ENCODE measurements at places on chromosomes 16 and 17. TPM values are rescaled to one million over a fixed set of nuclear protein-coding genes. Genes with fewer than 3 reads are reported as not detected.

Gene CDH3
- not detected for total RNA-seq

- no peaks in the 10 kb centered on the region for H3K36me3 ChIP-seq
- H3K4me1 ChIP-seq: no peaks in the 10 kb centered on the region
- H3K4me3 ChIP-seq: no peak overlapping the region
- H3K27ac ChIP-seq: no peak overlapping the region
- no peak for DNase-seq
Observed at GRCh38 chr17:4823373-4824089, 9.6 kb upstream of the MINK1 start.

- H3K4me1 ChIP-seq: no peaks in the 10 kb centered on the region
- no peaks in the 10 kb centered on the region for H3K36me3 ChIP-seq
- H3K27ac ChIP-seq: no peak within 1 kb of the TSS
- H3K27me3 ChIP-seq: peaks cover 5% of the 10 kb centered on the region
Observed at GRCh38 chr17:47850692-47851573, at the start of gene SP6. Gene SP6 (minus strand): TSS chr17:47851163. CDS start chr17:47848429, 2,734 bp downstream.

DNA sequence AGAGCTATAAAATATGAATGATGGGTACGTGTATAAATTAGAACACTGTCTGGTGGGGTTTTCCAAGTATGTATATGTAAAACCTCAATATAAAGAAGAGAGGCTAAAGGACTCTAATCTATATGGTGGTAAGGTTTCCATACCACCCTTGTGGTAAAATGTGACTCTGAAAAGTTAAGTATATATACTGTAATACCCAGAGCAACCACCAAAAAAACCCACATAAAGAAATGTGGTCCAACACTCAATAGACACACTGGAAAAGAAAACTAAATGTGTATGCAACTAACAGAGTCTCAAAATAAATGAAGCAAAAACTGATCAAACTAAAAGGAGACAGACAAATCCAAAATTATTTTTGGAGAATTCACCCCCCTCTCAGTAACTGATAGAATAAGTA, 72.2 kb downstream of the XPO6 start:
- DNase-seq: no peak
- H3K27me3 ChIP-seq: no peaks in the 10 kb centered on the region
- no peaks in the 10 kb centered on the region for H3K4me1 ChIP-seq

DNA sequence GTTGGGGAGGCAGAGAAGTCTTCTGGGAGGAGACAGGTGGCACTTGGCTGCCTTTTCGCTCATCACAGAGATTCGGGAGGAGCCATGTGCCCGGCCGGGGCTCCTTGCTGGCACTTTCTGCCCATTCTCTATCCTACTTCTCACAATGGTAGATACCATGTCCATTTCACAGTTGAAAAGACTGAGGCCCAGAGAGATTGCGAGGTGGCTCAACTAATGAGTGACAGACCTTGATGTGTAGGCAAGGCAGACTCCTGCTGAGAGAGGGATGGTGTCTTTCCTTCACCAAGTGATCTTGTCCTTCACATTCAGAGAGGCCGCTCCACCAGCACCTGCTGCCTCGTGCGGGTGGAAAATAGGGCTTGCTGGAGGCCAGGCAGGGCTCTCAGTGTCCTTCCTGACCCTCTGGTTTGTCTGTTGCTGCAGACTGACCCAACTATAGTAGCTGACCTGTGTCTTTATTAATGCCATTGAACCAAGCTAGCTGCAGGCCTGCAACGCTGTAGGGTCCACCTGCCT, 42.1 kb downstream of the MPRIP start:
- H3K4me3 ChIP-seq: no peak overlapping the region
- no peaks in the 10 kb centered on the region for H3K27me3 ChIP-seq
- DNase-seq: no peak
- no peaks in the 10 kb centered on the region for H3K36me3 ChIP-seq
- no peaks in the 10 kb centered on the region for H3K4me1 ChIP-seq

- H3K27ac ChIP-seq: no peak overlapping the region
- no peak overlapping the region for H3K4me3 ChIP-seq
- no peaks in the 10 kb centered on the region for H3K27me3 ChIP-seq
- no peaks in the 10 kb centered on the region for H3K36me3 ChIP-seq
- DNase-seq: no peak
- H3K4me1 ChIP-seq: no peaks in the 10 kb centered on the region
Observed at GRCh38 chr17:76972046-76972641, 103.9 kb downstream of the MGAT5B start.

DNA sequence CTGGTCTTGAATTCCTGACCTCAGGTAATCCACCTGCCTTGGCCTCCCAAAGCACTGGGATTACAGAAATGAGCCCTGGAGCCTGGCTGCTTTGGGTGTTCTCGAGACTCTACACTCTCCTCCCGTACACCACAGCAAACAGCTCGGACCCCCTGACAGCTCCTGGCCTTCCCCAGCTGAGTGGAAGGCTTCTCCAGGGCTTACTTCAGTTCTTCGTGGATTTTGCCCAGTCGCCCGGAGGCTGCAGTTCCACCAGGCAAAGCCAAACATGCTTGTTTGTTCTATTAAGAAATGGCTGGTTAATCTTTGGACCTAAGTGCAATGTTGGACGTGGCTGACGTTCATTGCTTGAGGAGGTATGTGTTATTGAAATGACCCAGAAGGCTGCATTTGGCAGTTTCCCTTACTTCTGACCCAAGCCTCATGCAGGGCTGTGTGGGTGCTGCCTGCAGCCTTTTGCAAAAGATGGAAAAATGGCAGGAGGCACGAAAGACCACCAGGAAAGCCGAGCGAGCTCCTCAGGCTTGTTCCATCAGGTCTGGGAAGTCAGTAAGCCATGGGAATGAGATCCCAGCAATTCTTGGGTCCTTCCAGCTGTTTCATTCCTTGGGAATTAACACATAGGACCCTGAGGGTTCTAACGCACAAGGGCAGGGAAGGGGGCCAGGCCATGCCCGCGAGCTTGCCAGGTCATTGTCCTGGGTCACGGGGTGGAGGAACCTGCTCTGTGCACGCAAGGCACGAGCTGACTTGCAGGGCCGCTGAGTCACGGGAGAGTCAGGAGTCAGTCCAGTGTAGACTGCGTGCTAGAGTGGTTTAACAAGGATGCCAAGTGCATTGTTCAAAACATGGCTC, 23.9 kb upstream of the KLHDC4 start:
- no peaks in the 10 kb centered on the region for H3K27me3 ChIP-seq
- H3K27ac ChIP-seq: peak overlapping the region; percentile 98
- H3K36me3 ChIP-seq: no peaks in the 10 kb centered on the region
- no peak overlapping the region for H3K4me3 ChIP-seq

- DNase-seq: no peak
- H3K4me3 ChIP-seq: no peak overlapping the region
- no peaks in the 10 kb centered on the region for H3K36me3 ChIP-seq
- no peaks in the 10 kb centered on the region for H3K27me3 ChIP-seq
- H3K4me1 ChIP-seq: peaks cover 7% of the 10 kb centered on the region
Observed at GRCh38 chr17:20010936-20011335, 1.8 kb downstream of the SPECC1 start.

- no peak for DNase-seq
- no peak overlapping the region for H3K4me3 ChIP-seq
- H3K27ac ChIP-seq: no peak overlapping the region
- no peaks in the 10 kb centered on the region for H3K36me3 ChIP-seq
- no peaks in the 10 kb centered on the region for H3K27me3 ChIP-seq
- H3K4me1 ChIP-seq: no peaks in the 10 kb centered on the region
Observed at GRCh38 chr17:72661116-72661944, 431.2 kb downstream of the SLC39A11 start.

DNA sequence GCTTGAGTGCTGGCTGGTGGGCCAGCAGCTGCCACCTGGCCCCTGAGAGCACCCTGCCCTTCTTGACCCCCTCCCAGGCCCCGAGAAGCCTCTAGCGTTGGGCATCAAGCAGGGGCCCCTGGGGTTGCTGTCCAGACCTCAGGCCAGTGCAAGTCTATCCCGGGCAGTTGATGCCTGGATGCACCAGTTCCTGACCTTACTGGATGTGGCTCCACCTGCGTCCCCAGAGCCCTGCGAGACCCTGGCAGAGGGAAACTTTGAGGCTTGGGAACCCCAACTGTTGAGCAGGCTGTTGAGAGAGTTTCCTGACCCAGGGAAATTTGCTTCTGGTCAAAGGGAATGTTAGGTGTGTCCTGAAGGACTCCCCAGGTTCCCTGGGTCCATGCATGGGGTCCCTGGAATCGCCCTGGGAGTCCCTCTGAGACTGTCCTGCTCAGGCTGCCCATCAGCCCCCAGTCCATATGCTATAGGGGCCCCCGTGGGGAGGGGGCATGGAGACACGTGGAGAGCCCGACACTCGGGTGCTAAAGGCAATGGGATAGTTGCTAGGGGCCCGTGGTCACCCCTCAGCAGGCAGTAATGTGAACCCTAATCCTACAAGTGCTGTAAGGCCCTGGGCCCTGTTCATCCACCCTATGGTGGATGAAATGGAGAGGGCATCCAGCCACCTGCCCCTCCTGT, 46.4 kb downstream of the RAB11FIP4 start:
- H3K27me3 ChIP-seq: no peaks in the 10 kb centered on the region
- H3K27ac ChIP-seq: no peak overlapping the region
- H3K4me3 ChIP-seq: no peak overlapping the region

GRCh38 chr17:10251212-10251948, 53.0 kb upstream of the GAS7 start:
- DNase-seq: no peak
- no peaks in the 10 kb centered on the region for H3K36me3 ChIP-seq
- H3K4me3 ChIP-seq: no peak overlapping the region
- H3K4me1 ChIP-seq: no peaks in the 10 kb centered on the region

Gene EPOP
- total RNA-seq: 1.2 TPM

DNA sequence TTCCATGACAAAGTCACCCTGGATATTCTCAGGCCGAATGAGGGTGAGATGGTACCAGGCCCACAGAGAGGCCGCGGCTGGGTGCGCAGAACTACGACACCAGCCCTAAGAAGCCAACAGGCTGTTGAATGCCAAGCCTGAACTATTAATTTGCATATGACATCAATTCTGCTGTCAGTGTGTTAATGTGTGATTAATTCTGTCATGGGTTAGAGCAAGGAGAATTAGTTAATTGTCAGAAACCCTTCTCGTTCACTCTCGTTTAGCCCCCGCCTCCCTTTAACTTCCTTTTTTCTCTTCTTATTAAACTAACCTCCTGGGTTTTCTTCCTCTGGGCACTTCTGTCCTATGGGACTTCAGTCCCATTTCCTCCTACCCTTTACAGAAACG, 123.4 kb downstream of the ZFHX3 start:
- no peak overlapping the region for H3K4me3 ChIP-seq
- H3K36me3 ChIP-seq: no peaks in the 10 kb centered on the region
- H3K27ac ChIP-seq: no peak overlapping the region
- no peak for DNase-seq

Gene PLCD3
- 3.6 TPM for total RNA-seq

- DNase-seq: no peak
- H3K4me1 ChIP-seq: no peaks in the 10 kb centered on the region
- H3K36me3 ChIP-seq: no peaks in the 10 kb centered on the region
- H3K27me3 ChIP-seq: peaks cover 20% of the 10 kb centered on the region
- no peak overlapping the region for H3K4me3 ChIP-seq
Observed at GRCh38 chr17:48646183-48647102, 20.3 kb upstream of the HOXB9 start.

- H3K36me3 ChIP-seq: no peaks in the 10 kb centered on the region
- peak overlapping the region; percentile 77 for H3K27ac ChIP-seq
- no peaks in the 10 kb centered on the region for H3K27me3 ChIP-seq
- DNase-seq: no peak
- H3K4me3 ChIP-seq: peak overlapping the region; percentile 0
Observed at GRCh38 chr17:1737531-1738291, 5.0 kb upstream of the SERPINF2 start.

GRCh38 chr17:32527146-32527545, 40.4 kb downstream of the CDK5R1 start:
- H3K27me3 ChIP-seq: no peaks in the 10 kb centered on the region
- DNase-seq: no peak
- H3K27ac ChIP-seq: no peak overlapping the region
- no peak overlapping the region for H3K4me3 ChIP-seq
- H3K36me3 ChIP-seq: no peaks in the 10 kb centered on the region

GRCh38 chr17:64628641-64629040, 33.5 kb downstream of the SMURF2 start:
- DNase-seq: no peak
- H3K36me3 ChIP-seq: no peaks in the 10 kb centered on the region
- H3K4me3 ChIP-seq: no peak overlapping the region
- H3K27me3 ChIP-seq: no peaks in the 10 kb centered on the region

Gene KRTAP9-4
- not detected for total RNA-seq

DNA sequence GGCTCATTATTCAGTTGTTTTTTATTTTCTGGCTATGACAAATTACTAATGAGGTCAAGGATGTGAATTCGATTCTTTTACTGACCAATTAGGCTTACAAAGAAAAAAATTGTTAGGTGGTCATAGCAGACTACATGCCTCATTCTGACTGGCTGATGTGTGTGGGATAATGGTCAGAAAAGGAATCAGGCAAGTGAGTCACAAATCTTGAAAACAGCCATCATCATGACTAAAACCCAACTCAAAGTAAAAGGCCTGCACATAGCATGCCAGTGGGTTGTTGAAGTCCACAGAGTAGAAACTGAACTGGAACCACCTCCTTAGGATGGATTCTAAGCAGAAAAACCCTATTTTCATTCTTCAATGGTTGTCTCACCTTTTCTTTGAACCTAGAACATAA, 8.6 kb downstream of the RPGRIP1L start:
- H3K36me3 ChIP-seq: no peaks in the 10 kb centered on the region
- no peak overlapping the region for H3K27ac ChIP-seq
- no peaks in the 10 kb centered on the region for H3K27me3 ChIP-seq
- H3K4me1 ChIP-seq: no peaks in the 10 kb centered on the region
- no peak overlapping the region for H3K4me3 ChIP-seq
- DNase-seq: no peak

- H3K36me3 ChIP-seq: no peaks in the 10 kb centered on the region
- no peak for DNase-seq
- H3K27ac ChIP-seq: no peak overlapping the region
Observed at GRCh38 chr17:74999523-74999922, 12.1 kb downstream of the CDR2L start.

- H3K36me3 ChIP-seq: no peaks in the 10 kb centered on the region
- no peak overlapping the region for H3K4me3 ChIP-seq
- no peaks in the 10 kb centered on the region for H3K4me1 ChIP-seq
- DNase-seq: no peak
- no peak overlapping the region for H3K27ac ChIP-seq
Observed at GRCh38 chr17:62999736-63000135, 33.7 kb downstream of the TANC2 start.

Gene SPIRE2
- total RNA-seq: 7.8 TPM

Gene ASIC2
- total RNA-seq: 0.12 TPM

Gene TLCD3B
- not detected for total RNA-seq

DNA sequence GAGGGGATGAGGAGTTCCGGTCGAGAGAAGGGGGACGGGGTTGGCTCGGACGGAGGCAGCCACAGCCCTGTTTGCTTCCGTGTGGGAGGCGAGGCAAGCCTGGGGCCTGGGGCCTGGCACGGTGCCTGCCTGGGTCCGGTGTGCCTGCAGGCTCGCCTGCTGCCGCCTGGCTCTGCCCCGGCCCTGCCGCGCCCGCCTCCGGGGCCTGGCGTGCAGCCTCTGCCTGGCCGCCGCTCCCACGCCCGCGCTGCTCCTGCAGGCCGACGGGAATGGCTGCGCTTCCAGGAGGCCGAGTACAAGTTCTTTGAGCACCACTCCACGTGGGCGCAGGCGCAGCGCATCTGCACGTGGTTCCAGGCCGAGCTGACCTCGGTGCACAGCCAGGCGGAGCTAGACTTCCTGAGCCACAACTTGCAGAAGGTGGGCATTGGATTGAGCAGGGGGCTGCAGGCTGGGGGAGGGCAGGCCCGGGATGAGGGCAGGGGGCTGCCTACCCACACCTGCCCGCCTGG, 53.1 kb downstream of the MRC2 start:
- no peak for DNase-seq
- H3K4me1 ChIP-seq: no peaks in the 10 kb centered on the region

Gene ZFHX3
- 7.8 TPM for total RNA-seq

- no peak overlapping the region for H3K4me3 ChIP-seq
- no peak for DNase-seq
- H3K27me3 ChIP-seq: no peaks in the 10 kb centered on the region
Observed at GRCh38 chr17:77479372-77480198, 338.8 kb downstream of the SEC14L1 start.

Gene ARHGDIG
- not detected for total RNA-seq

Gene GDPD3
- total RNA-seq: 0.19 TPM

Gene ATAD5
- total RNA-seq: 2.7 TPM

Gene SMTNL2
- total RNA-seq: 0.25 TPM

Data from right lobe of liver (tissue), 6 donors.